ENCODE measurements at places on chromosomes 2 and 18. TPM values are rescaled to one million over a fixed set of nuclear protein-coding genes. Genes with fewer than 3 reads are reported as not detected.

TXNDC2 gene
- total RNA-seq = 0.06 TPM

DNER gene
- 14.3 TPM for total RNA-seq

TTLL4 gene
- total RNA-seq = 13.7 TPM

GRCh38 chr2:110853516-110853915, 121.1 kb downstream of the ACOXL start:
- peak; percentile 33 for DNase-seq

HOXD13 gene
- 20.7 TPM for total RNA-seq

- DNase-seq = no peak
These were observed 4.7 kb upstream of the ECEL1 start for GRCh38 chr2:232492236-232492848.

DNA sequence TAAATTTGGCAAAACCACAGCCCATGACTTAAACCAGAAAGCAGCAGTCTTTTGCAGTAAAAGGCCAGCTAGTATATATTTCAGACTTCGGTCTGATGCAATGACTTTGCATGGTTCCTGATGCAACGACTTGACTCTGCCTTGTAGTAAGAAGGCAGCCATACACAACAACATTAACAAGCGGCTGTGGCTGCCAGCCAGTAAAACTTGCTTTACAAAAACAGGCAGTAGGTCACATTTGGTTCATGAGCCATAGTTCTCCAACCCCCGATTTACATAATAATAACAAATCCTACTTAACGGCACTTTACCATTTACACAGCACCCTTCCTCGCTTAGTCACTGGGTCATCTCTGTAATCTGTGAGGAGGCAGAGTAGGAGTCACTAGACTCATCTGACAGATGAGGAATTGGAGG, 410.3 kb downstream of the LRATD1 start:
- DNase-seq = no peak

C2orf92 gene
- total RNA-seq = 4.9 TPM

DNA sequence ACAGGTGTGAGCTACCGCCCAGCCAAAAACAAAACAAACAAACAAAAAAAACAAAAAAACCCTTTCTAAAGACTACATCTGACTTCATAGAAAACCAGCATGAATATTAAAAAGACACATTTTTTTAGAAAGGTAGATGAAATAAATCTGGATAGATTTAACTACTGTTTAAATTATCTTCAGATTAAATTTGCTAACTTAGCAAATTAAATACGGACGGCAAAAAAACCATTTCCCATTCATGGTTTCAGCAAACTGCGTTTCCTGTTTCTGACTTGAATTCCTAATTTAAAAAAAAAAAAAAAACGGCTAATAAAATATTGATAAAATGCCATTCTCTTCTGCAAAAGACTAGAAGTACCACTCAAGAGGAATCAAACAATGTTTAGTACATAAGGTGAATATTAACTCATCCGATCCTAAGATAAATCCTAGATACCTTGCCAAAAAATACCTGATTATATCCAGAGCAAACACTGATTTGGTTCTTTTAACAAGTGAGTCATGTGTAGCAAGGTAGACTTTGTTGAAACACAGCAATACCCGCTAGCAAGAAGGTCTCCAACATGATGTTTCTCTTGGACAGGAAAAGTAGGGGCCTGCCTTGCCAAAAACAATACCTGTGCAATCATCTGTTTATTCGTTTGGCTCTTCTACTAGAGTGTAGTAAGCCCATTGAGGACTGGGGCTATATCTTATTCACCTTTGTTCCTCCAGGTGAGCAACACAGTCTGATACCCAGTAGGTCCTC, 96.2 kb downstream of the BARD1 start:
- DNase-seq = no peak

DNA sequence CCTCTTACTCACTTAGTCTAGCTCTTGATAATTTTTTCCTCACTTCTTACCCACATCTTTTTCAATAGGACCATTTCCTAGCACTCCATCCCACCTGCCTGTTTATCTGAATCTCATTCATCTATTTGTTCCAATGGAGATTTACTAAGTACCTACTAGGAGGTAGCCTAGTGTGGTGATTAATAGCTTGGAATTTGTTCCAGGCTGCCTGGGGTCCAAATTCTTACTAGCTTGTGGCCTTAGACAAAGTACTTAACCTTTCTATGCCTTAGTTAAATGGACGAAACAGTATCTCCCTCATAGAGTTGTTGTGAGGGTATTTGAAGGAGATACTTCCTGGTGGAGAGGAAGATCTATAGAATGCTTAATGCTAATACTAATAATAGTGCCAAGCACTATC, 42.9 kb upstream of the SERTAD2 start:
- DNase-seq = no peak

KYNU gene
- total RNA-seq = 11.7 TPM

GRCh38 chr18:11859903-11860407, 8.7 kb downstream of the CHMP1B start:
- peak; percentile 91 for DNase-seq

DNA sequence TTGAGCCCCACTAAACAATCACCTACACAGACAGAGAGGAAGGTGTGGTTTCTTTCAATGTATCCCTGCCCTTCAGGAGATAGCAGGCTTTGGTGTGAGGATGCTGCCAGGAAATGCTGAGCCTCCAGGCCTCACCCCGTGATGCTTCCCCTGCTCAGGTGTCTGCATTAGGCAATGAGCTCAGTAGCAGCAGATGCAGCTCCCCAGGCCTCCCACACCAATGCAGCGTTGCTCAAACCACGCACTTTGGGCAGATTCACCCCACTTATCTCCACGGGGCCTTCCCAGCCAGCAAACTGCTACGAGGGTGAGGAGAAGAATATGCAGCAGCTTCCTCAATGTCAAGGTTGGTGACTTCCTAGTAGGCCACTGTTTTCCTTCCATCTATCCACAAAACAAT, 229.3 kb upstream of the PXDN start:
- no peak for DNase-seq

GRCh38 chr2:223247136-223247535, 195.1 kb downstream of the KCNE4 start:
- DNase-seq = peak; percentile 30

CPS1 gene
- 11.7 TPM for total RNA-seq

DNA sequence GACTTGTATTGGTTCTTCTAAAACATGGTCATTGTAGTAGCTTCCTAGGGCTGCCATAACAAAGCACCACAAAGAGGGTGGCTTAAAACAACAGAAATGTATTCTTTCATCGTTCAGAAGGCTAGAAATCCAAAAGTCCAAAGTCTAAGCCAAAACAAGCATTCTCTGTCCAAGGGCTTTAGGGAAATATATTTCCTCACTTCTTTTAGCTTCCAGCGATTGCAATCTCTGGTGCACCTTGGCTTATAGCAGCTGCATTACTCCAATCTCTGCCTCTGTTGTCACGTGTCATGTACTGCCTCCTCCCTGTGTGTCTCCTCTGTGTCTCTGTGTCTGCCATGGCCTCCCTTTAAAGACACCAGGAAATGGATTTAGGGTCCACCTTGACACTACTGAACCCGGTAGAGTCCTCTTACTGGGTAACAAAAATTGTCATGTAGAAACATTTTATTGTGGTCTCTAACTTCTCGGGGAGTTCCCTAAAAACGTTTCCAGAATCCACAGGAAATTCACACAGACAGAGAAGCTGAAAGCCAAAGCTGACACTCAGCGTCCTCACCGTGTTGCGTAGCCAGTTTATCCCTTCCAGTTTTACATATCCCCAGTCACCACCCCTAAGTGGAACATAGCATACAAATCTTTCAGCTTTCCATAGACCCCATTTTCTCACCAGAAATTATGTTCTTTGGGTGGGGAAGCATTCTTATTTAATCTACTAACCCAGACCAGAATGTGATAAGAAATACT, 20.7 kb upstream of the TTN start:
- no peak for DNase-seq

DNA sequence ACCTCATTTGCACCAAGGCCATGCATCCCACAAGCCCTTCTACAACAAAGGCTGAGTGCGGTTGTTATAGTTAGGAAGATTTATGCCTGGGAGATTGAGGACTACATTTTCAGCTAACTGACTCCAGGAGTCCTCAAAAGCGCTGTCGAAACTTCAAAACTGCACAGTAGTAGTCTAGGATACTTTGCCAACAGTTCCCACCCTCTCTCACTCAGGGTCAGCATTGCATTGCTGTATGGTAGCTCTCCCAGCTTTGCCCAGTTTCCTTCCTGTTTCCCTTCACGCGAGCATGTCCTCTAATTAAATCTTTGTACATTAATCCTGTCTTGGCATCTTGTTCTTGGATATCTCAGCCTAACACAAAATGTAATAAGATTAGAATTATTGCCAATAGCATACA, 420.6 kb upstream of the UBE2E3 start:
- DNase-seq = no peak

UGT1A9 gene
- 1.0 TPM for total RNA-seq

GRCh38 chr2:171515672-171516298, 6.5 kb upstream of the CYBRD1 start:
- peak; percentile 58 for DNase-seq

DNA sequence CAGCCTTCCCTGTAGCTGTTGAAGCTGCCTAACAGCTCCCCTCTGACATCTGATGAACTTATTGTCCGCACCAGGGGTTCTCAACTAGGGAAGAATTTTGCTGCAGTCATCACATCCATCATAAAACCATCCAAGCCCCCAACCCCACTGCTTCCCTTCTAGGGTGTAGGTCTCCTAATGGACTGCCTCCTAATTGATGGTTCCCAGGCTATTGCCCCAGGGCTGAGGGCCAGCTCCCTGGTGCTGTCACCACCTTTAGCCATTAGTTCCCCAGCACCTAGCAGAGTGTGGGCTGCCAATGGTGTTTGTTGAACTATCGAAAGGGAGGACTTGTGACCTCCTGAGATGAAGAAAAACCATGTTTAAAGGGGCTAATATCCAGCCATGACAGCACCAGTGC, 125.9 kb downstream of the NCKAP5 start:
- DNase-seq = no peak

GRCh38 chr2:59866436-59866835, 687.0 kb downstream of the BCL11A start:
- no peak for DNase-seq

ESPNL gene
- total RNA-seq = 0.40 TPM

REG1B gene
- total RNA-seq = not detected

DNA sequence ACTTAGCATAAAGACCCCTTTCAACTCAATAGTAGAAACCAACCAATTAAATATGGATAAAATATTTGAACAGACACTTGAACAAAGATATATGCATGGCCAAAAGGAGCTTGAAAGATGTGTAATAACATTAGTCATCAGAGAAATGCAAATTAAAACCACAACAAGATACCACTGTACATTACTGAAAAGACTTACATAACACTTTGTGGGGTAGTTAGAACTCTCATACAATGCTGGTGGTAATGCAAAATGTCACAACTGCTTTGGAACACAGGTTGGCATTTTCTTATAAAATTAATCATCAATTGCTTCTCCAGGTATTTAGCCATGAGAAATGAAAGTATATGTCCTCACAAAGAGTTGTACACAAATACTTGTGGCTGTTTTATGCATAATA, 60.7 kb downstream of the TTC27 start:
- peak; percentile 14 for DNase-seq

APLF gene
- total RNA-seq = 1.4 TPM

- no peak for DNase-seq
These were observed 265.8 kb downstream of the TNS1 start for GRCh38 chr2:217736776-217737550.

GRCh38 chr18:25735459-25735858, 355.0 kb downstream of the SS18 start:
- DNase-seq = no peak
